Non-pigmented ciliary epithelial cell (primary cell): ENCODE measurements at places on chromosomes 16 and 17.

GRCh38 chr17:78875363-78876093 is 27.5 kb downstream of the CEP295NL start:
- DNase-seq, result no peak

GRCh38 chr16:53664724-53665345 is 38.8 kb downstream of the RPGRIP1L start:
- DNase-seq, result peak; percentile 72

- DNase-seq, result no peak
These were observed 50.1 kb downstream of the GTF3C1 start for GRCh38 chr16:27499659-27500055.

DNA sequence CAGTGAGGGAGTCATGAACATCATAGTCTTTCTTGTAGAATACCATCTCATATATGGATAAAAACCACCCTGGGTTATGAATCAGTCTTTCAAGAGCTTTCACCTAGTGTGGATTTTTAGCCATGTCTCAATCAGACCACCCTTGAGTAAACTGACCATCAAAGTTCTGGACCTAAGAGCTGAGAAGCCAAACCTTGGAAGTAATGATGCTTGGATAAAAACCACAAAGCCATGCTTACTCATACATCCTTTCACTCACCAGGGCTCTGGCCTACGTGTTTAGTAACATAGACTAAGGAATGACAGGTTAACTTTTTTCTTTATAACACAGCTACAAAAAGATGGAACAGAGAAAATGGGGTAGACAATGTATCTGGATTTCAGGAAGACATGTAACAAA is 167.2 kb downstream of the STX8 start:
- DNase-seq, result no peak

DNA sequence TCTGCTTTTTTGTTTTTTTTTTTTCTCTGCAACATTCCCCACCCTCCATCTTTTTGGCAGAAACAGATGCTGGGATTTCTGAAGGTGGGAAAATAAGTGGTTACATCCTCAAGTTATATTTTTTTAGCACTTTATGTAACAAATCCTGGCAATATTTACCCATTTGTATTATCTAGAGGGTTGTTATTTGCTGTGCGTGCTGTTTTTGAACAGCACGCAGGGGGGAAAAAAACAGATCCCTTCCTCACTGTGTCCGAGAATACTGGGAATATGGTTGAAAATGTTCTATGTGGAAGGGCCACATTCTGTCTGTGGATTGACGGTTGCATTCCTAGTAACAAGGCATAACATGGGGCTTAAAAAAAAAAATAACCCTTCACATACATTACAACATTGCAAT is 394.8 kb downstream of the SHISA9 start:
- DNase-seq, result no peak

GRCh38 chr17:77321649-77322513 is 181.1 kb downstream of the SEC14L1 start:
- no peak for DNase-seq

DNA sequence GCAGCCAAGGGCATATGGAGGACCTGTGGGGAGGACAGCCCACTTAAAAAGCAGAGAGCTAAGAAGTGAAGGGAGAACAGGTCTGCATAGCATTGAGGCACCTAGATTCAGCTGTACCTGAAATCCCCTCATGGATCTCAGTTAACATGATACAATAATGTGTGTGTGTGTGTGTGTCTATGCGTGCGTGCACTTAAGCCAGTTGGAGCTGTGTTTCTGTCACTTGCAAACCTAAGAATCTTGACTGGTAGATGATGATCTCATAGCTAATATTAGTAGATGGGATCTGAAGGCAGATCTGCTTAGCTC is 1.7 kb upstream of the ITPRIPL2 start:
- no peak for DNase-seq

- peak; percentile 48 for DNase-seq
These were observed 6.1 kb downstream of the DRG2 start for GRCh38 chr17:18093616-18094408.

GRCh38 chr17:71118039-71118438 is 948.7 kb downstream of the KCNJ2 start:
- DNase-seq, result no peak

GRCh38 chr17:32570081-32570396 is 83.2 kb downstream of the CDK5R1 start:
- no peak for DNase-seq

DNA sequence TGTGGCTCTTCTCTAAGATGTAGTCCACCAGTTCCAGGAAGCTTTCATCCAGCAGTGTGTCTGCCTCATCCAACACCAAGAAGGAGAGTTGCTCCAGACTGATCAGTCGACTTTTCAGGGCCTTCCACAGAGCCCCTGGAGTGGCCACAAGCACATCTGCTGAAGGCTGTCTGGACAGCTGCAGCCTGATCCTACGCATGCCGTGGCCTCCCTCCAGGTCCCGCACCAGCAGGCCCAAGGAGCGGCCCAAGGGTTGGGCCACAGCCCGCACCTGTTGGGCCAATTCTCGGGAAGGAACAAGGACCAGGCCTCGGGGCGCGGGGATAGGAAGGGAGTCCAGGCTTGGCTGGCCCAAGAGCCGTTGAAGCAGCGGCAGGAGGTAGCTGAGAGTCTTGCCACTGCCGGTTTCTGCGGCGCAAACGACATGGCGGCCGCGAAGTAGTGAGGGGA is 729 bp downstream of the DDX28 start:
- DNase-seq, result no peak

DNA sequence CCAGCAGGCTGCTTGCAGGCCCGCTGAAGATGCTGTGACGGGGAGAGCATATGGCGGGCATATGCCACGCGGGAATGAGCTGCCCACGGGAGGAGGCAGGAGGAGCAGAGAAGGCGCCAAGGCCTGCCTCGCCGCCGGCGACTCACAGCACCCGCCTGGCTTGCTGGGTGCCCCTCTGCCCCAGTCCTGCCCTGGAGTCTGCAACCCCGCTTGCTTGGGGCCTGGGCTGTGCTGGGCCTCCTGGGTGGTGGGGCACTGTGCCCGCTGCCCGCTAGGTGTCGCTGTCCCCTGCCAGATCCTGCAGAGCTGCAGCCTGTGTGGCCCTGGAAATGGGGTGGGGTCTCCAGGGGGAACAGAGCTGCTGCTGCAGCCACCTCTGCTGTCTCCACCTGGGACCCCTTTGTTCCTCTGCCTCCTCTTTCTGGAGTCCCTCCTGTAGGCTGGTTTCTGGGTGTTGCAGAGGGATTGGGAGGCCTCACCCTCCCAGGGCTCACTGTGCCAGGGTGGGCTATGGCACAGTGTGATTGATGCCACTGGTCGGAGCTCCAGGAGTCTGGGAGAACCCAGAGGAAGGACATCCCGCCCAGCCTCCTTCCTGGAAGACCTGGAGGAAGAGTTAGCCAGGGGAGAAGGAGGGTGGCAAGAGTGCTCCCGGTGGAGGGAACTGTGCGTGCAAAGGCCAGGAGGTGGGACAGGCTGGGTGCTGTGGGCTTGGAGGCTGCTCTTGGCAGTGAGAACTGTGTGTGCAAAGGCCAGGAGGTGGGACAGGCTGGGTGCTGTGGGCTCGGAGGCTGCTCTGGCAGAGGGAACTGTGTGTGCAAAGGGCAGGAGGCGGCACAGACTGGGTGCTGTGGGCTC is 141.0 kb upstream of the CIBAR2 start:
- DNase-seq, result no peak

- no peak for DNase-seq
These were observed 1.3 kb downstream of the PLK1 start for GRCh38 chr16:23679986-23680336.

- DNase-seq, result no peak
These were observed 190.1 kb upstream of the HS3ST4 start for GRCh38 chr16:25501530-25502255.

DNA sequence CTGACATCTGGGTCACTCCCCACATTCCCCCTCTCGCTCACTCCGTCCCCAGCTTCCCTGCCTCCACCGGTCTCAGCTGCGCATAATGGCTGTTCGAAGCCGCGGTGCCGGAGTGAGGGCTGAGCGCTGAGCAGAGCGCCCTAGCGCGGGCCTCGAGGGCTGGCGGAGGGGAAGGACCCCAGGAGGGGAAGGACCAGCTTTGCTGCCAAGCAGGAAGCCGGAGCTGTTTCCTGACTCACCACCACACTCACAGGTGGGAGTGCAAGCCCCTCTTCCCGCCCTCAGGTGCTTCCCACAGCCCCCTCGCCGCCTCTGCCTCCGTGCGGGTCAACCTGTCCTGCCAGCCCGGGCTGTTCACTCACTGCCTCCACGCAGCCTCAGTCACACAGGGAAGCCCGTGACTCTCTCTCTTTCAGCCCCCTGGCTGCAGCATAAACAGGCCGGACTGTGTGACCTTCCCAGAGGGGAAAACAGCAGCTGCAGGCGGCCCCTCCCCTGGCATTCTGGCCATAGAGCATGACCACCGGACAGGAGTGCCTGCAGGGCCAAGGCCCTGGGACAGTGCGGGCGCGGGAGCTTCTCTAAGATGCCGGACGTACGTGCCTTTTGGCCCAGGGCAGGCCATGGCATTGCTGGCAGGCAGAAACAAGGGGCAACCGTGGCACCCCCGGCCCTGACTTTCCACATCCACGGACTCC is 23.7 kb downstream of the SLC43A2 start:
- no peak for DNase-seq

- DNase-seq, result no peak
These were observed 171.3 kb upstream of the CHMP6 start for GRCh38 chr17:80820331-80820730.

- DNase-seq, result no peak
These were observed 328.8 kb downstream of the CPPED1 start for GRCh38 chr16:12474806-12475410.

GRCh38 chr17:15101175-15101574 is 164.0 kb downstream of the PMP22 start:
- no peak for DNase-seq

DNA sequence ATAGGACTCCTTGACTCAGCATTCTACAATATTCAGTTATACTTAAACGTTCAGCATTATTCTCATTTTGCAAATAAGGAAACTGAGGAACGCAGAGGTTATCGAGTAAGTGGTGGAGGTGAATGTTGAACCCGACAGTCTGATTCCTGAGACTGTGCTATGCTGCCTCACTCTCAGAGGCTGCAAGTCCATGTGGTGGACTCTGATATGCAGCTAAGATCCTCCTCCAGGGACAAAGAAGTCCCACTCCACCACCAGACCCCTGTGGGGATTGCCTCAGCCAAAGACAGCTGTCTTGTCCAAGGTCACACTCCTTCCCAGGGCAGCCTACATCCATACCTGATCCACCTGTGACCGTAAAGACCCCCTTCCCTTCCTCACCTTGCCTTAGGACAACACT is 37.5 kb downstream of the ACSM2B start:
- DNase-seq, result no peak

- peak; percentile 97 for DNase-seq
These were observed at the start of gene EIF1 for GRCh38 chr17:41688641-41689496. Gene EIF1 (plus strand): TSS chr17:41688885. CDS start chr17:41689039, 154 bp downstream.

DNA sequence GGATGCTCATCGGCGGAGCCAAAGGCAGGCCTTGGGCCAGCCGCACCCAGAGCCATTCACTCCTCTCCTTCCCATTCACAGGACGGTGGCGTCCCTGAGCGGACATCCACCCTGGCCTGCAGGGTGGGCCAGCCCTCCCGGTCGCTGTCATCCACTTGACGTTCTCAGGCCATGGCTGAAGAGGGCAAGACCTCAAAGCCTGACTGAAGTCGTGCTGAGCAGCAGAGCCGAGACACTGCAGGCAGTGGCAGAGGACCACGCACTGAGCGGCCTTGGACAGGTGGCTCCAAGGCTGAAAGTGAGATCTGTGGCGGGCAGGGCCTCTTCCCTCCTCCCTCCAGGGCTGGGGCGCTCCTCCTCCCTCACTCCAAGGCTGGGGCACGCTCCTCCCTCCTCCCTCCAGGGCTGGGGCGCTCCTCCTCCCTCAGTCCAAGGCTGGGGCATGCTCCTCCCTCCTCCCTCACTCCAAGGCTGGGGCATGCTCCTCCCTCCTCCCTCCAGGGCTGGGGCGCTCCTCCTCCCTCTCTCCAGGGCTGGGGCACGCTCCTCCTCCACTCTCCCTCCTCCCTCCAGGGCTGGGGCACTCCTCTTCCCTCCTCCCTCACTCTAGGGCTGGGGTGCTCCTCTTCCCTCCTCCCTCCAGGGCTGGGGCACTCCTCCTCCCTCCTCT is 24.1 kb downstream of the GNPTG start:
- DNase-seq, result no peak

DNA sequence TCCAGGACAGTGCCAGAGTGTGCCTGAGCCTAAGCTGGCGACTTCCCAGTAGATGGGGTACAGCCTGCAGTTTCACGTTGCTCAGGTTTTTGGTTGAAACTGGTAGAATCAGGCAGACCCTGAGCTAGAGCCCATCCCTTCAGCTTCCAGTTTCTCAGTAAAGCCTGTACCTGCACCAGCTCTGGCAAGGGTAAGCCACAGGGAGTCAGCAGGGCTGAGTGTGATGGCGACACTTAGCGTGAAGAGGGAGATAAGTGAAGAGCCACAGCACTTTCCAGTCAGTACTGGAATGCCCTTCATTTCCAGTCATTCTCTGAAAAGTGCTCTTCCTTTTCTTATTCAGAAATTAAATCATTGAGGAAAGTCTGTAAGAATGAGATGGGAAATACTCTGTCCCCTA is 22.4 kb downstream of the PLD6 start:
- no peak for DNase-seq

DNA sequence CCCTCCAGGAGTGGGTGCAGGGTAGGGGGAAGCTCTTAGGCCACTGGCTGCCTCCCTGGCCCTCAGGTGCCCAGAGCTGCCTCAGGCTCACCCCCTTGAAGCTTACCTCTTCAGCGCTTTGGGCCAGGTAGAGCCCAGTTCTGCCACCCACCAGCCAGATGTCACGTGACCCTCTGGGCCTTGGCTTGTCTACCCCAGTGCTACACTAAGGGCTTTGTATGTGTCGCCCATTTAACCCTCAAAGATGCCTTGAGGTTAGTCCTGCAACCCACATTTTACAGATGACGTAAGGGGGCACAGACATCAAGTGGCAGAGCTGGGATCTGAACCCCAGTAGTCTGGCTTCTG is 3.4 kb downstream of the HAS3 start:
- DNase-seq, result no peak

DNA sequence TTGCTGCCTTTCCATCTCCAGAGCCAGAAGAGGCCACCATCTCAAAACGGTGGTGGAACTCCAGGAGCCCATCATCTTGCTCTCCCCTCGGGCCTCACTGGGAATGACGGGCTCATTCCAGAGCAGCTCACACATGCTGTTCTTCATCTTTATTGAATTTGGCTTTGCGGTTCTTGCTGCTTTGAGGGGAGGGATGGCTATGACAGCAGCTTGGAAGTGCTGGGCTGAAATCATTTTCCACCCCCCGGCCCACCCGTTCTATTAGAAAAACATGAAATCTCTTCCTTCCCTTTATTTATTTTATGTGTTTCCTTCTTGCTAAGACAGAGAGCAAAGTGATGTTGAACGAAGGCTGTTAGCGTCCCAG is 149.8 kb upstream of the RPL38 start:
- no peak for DNase-seq

DNA sequence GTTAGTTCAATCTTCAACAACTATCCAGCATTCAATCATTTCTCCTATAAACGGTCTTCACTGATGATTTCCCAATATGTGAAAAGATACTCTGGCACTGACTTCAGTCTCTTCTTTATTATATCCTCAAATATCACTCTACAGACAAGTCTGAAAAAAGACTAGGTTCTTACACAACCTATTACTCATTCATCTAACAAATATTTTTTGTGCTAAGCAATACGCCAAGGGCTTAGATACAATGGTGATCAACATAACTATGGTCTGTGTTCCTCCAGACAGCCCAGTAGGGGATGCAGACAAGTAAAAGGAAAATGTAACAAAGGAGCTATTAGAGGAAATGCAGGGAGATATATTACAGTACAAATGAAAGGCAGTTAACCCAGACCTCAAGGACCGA is 63.9 kb downstream of the MYO1D start:
- DNase-seq, result peak; percentile 4
